Stimulated activated CD4-positive, alpha-beta T cell treated with anti-CD3 and anti-CD28 coated beads, Interleukin-4, amount 100 ng/mL, for 24 hours (primary cell): ENCODE measurements at places on chromosomes 7 and 10.

GRCh38 chr7:128053023-128053422 lies 21.8 kb upstream of the LRRC4 start:
- no peak for DNase-seq

DNA sequence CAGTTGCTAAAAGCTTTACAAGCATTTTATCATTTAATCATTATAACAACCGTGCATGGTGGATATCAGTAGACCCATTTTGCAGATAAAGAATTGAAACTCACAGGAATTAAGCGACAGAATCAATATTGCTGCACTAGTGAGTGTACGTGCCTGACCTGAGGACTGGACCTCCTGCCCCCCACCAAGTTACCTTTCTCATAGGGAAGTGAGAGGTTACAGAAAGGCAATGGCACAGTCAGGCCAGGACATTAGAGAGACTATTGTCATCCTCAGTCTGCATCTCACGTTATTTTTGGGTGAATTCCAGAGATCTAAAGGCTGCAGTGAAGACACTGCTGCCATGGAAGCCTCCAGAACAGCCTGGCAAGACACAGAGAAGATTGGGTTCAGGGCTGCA lies 80.9 kb downstream of the WDFY4 start:
- no peak for DNase-seq

DNA sequence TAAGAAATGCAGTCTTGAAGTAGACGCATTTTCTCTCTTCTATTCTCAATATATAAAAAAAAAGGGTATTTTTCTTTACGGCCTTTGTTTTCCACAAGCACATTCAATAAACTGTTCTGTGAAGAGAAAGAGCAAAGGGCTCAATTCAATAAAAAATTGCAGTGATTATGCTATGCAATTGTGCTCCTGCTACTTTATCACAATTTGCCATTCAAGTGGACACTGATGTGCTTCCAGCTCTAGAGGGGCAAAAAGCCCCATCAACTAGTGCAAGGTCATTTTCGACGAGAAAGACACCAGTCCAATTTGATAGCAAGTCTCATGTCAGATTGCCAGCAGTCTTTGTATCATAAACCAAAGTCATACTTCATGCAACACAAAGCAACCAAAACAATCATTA lies 82.6 kb upstream of the THSD7A start:
- no peak for DNase-seq

GRCh38 chr10:31961277-31962074 lies 32.8 kb upstream of the ARHGAP12 start:
- DNase-seq: no peak

GRCh38 chr7:41445432-41445831 lies 257.5 kb downstream of the INHBA start:
- no peak for DNase-seq

GRCh38 chr10:101529725-101530553 lies 58.1 kb downstream of the POLL start:
- DNase-seq: no peak

DNA sequence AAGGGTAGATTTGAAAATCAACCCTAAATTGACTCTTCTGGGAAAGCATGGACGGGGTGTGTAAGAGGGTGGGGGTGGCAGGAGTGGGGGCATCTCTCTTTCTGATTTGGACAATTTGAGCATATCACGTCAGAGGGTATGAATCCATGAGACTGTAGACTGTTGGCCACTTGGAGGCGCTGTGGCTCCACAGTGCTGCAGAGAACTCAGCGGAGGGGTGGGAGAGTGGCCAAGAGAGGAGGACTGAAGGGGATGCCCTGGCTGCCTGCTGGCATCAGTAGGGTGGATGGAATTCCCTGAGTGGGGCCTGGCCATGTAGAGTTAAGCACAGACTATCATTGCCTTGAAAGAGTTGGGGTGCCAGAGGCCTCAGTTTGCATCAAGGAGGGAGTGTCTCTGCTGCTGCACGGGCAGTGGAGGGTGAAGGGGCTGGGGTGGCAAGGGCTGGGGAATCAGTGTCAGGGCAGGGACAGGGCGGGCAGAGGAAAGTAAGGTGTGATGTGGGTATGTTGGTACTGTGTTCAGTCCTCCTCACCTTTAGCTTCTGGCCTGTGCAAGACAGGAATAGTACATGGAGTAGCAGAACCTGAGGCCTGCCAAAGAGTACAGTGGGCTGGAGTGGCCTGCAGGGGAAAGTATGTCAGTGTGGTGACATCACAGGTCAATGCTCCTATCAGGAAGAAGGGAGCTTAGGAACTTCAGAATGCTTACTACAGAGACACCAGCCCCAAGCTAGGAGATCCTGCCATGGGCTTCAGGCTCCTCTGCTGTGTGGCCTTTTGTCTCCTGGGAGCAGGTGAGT lies 133.5 kb upstream of the PRSS58 start:
- peak; percentile 42 for DNase-seq

DNA sequence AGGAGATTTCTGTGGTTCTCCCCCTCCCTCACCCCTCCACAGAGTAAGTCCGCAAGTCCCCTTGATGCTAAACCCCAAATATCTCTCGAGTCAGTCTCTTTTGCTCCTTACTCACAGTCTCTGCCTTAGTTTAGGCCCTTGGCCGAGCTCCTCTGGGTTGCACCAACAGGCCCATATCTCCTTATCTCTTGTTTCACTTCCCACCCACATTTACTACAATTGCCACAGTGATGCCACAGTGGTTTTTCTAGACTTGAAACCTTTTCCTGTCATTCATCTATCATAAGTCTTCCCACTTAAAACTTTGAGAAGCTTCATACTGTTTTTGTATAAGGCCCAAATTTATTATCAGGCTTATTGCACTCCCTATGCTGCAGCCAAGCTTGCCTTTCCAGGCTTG lies 23.4 kb upstream of the NME8 start:
- no peak for DNase-seq

DNA sequence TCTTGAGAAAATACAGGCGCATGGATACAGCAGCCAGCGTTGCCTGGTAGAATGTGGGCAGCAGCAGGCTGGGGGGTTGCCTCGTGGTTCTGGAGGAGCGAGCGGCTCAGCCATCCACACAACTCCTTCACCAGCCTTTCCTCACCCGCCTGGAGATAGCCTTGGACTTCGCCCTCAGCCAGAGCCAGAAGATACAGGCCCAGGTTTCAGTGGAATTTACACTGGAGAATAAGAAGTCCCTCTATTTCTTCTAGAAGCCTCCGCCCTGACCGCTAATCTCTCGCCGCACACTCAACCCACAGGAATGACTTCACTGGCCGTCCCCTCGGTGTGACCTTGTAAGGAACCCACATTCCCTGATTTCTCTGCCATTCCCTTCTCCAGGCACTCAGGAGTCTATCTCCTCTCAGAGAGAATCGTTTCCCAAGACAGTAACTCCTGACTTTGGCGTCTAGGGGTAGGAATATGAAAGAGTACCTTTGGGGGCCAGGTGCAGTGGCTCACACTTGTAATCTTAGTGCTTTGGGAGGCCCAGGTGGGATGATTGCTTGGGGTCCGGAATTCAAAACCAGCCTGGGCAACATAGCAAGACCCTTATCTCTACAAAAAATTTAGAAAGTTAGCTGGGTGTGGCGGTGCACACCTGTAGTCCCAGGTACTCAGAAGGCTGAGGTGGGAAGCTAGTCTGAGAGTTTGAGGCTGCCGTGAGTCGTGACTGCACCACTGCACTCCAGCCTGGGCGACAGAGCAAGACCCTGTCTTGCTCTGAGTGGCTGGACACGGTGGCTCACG lies 52.0 kb upstream of the ECHDC3 start:
- no peak for DNase-seq

- no peak for DNase-seq
Measured at GRCh38 chr10:114609518-114610426, 48.3 kb downstream of the ABLIM1 start.

DNA sequence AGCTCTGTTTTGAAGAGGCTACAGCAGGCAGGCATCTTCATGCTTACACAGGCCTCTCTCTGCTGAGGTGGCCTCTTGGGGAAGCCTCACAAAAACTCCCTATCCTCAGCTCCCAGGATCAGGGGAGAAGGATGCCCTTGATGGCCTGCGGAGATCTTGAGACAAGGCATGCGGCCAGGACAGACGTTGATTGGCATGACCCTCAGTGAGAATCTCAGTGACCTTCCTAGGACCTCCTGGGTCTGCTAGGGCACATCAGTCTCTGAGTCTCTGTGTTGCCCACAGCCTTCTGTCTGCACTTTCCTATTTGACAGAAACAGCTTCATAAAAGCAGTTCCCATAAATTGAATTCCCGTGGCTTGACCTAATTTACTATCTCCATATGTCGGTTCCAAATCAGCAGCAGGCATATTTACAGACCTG lies 1005.8 kb upstream of the C7orf33 start:
- no peak for DNase-seq

DNA sequence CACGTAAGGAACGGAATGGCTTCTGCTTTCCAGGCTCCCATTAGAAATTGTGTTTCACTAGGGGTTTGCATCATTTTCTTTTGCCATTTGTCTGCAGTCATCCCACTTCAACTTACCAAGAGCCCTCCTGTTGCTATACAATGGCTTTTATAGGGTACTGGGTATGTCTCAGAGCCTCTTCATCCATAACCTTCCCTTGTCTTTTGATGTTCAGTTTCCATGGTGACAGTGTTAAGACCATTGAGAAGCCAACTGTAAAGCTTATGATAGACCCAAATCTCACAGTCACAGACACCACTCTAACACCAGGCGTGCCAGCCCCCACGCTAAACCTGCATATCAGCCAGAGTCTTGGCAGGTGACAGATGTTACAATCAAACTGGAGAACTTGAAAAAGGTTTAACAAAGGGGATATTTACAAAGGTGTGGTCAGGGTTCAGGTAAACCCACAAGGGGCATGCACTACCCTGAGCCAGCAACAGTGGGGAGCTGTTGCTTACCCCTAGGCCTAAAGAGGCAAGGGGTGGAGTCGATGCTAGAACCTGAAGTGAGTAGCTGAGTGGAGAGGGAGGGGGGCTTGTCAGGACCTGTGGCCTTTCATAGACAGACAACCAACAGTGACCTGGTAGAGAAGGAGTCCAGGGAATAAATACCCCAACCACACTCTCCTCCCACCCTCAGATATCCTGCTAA lies 53.2 kb upstream of the ABLIM1 start:
- no peak for DNase-seq

DNA sequence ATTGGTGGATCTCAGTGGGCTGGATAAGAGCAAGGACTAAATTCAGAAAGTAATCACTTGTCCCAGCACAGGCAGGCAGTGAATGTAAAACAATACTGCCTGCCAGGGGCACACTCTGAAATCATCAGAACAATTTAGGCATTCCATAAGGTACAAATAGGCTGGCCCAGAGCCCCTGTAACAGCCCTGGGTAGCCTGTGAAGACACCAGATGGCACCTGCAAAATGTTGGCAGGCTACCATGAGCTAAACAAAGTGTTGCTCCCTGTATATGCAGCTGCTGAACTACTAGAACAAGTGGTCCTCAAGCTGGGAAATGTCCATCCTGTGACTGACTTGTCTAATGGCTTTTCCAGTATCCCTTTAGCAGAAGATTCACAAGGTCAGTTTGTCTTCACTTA lies 3.0 kb upstream of the PRSS37 start:
- no peak for DNase-seq

DNA sequence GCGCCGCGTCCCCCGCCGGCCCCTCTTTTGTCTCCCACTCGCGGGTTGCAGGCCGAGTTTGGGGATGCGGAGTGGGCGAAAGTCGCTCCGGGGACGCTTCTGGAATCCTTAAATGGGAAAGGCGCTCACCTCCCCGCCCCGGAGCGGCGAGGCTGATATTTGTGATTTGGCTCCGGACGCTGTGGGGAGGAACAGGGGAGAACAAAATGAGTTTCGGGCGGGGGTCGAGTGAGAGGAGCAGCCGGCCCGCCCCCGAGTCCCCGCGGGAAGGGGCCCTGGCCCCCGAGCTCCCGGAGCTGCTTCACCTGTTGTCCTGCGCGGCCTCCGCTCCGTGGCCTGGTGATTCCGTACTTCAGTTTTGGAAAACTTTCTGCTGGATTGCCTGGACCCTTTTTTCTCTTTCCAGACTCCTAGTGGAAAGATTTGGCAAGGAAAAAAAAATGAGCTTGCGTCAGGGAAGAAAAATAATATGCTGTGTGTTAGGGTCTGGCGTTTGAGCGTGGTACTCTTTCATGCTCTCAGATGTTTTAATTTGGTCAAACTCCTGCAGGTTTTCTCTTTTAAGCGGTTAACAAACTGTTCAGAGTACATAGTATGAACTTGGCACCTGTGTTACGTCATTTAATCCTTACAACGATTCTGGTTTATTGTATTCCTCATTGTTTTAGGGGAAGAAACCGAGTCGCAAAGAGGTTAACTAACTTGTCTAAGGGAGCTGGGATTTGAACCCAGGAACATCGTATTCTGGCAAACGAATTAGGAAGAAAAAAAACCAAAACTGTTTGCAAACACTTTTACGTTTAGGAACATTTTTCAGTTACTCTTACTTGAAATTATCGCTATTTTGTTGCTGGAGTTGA lies 924 bp downstream of the BMPR1A start:
- DNase-seq: peak; percentile 7

GRCh38 chr7:156608173-156608478 lies 32.4 kb upstream of the RNF32 start:
- DNase-seq: no peak

- no peak for DNase-seq
Measured at GRCh38 chr10:71678057-71678805, 41.3 kb downstream of the C10orf105 start.

GRCh38 chr7:99910976-99911375 lies 8.4 kb downstream of the TRIM4 start:
- DNase-seq: no peak

DNA sequence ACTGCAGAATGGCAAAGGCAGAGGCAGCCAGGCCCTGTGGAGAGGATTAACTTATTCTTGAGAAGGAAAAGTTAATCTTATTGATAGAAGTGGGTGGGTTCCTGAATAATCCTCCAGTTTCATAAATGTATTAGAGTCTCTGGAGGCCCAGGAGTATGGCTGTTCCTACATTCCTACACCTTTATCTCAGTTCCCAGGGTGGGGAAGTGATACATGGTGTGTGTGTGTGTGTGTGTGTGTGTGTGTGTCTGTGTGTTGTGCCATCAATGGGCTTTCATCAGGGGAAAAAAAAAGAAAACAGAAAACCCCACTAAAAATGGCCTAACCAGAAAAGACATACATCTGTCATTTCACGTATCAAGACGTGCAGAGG lies 22.0 kb upstream of the GSDME start:
- DNase-seq: no peak

DNA sequence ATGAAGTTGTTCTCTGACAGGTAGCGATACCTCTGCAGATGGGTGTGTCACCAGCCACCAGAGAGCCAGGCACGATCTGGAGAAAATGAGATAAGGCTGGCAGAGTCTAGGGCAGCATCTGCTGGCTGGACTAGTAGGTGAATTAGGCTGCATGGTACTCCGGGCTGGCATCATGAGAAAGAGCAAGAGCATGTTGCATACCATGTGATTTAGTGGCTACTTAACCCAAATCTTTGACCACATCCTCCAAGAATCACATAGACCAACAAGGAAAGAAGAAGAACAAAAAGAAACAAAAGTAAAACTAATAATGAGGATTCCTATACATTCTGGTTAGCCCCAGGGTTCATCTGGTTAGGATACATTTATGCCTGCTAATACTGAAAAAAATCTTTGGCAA lies 23.4 kb upstream of the FAM170B start:
- no peak for DNase-seq

DNA sequence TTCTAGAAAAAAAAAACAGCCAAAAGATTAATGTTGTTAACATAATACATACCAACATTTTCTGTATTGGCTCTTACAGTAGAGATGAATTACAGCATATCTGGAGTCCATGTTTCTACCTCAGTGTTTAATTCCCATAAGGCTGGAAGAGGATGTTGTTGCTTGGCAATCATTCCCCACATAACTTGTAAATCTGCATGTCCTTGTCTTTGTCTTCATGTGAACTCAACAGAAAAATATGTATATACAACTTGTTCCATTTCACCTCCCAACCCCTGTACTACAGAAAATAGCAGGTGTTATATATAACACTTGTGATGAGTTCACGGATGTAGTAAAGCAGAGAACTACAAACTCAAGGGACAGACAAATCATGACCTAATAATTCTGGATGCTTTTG lies 160.9 kb upstream of the SEMA3C start:
- DNase-seq: no peak
